NCI-H1417 (cell line): ENCODE measurements at places on chromosomes 11 and 22.
A peak's percentile ranks its signal among the peaks of the same experiment; 100 is the strongest.

GRCh38 chr11:112632866-112633505 is 328.2 kb upstream of the NCAM1 start:
- no peak for DNase-seq

GRCh38 chr11:18320617-18321016 is 1.3 kb downstream of the HPS5 start:
- DNase-seq = no peak

DNA sequence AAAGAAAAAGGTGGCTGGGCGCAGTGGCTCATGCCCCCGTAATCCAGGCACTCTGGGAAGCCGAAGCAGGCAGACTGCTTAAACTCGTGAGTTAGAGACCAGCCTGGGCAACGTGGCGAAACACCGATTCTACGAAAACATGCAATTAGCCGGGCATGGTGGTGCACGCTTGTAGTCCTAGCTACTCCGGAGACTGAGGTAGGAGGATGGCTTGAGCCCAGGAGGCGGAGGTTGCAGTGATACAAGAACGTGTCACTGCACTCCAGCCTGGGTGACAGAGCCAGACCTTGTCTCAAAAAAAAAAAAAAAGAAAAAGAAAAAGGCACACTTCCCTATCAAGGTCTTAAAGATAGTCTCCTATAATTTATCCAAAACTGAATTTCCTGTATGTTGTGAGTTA is 39.4 kb downstream of the DGCR2 start:
- DNase-seq = no peak

DNA sequence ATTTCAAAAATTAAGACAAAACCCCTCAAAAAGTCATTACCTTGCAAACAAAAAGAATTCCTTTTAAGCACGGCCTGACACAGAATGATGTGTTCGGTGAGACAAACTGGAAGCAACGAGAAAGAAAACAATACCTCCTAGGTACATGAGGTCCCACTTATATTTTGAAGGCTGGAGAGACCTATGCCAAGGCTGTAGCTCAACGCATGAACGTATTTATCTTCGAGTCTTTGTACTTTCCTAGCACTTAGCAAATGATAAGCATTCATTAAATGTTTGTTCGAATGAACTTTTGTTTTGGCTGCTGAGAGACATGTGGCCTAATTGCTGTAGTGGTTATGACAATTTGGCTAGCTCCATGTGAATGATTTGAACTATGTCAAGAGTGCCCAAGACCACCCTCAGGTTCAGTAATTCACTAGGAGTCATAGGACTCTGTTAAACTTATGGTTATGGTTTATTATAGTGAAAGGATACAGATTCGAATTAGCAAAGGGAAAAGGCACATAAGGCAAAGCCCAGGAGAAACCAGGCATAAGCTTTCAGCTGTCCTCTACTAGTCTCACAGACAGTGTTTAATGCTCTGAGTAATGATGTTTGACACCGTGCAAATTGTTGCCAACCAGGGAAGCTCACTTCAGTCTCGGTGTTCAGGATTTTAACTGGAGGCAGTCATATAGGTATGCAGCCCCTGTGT is 26.0 kb upstream of the HORMAD2 start:
- no peak for DNase-seq

DNA sequence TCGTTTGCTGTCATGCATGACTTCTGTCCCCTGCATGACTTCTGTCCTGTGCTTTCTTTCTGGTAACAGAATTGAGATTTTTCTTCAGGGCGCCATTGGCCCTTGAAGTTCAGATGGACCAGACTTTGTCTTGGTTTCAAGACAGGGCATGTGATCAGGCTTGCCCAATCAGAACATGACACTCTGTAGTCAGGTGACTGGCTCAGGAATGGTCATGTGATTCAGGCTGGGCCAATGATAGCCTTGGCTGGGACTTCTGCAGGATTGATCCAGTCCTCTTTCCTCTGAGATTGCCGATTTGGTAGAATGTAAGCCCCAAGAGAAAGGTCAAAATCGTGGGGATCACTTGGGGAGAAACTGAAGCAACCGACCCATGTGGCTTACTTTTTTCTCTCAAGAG is 90.5 kb upstream of the ALX4 start:
- no peak for DNase-seq

- DNase-seq = no peak
These were observed 53.0 kb downstream of the RELT start for GRCh38 chr11:73429121-73429750.

- no peak for DNase-seq
These were observed 33.4 kb downstream of the AP2A2 start for GRCh38 chr11:959027-959426.

DNA sequence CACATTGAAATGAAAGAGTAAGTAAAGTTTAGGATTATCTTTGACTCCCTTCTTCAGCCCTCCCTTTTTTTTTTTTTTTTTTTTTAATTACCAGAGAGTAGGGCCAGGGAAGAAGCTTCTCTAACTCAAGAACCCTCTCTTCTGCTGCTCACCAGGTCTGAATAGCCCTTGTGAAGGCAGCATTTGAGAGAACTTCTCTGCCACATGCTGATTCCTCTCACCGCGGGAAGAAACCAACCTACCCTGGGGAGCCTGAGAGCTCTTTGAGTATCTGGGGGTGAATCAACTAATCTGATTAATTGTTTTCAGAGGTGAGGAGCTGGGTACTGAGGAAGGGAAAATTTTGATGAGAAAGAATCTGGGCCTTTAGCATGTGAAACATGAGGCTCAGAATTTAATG is 434.5 kb upstream of the CCDC90B start:
- no peak for DNase-seq

DNA sequence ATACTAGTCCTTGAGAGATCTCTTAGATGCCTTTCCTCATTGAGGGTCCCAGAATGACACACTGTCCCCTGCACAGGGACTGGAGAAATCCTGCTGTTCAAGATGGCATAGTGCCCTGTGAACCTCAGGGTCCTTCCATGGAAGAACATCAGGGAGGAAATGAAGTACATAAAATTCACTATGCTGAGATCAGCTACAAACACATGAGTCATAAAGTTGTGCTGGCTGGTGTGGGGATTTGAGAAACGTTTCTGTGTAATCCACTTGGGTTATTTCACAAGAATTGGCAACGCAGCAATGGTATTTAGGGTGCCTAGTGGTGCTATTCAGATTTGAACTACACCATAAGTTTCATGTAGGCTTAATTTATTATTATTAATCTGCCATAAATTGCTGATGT is 174.4 kb downstream of the MAML2 start:
- DNase-seq = no peak

DNA sequence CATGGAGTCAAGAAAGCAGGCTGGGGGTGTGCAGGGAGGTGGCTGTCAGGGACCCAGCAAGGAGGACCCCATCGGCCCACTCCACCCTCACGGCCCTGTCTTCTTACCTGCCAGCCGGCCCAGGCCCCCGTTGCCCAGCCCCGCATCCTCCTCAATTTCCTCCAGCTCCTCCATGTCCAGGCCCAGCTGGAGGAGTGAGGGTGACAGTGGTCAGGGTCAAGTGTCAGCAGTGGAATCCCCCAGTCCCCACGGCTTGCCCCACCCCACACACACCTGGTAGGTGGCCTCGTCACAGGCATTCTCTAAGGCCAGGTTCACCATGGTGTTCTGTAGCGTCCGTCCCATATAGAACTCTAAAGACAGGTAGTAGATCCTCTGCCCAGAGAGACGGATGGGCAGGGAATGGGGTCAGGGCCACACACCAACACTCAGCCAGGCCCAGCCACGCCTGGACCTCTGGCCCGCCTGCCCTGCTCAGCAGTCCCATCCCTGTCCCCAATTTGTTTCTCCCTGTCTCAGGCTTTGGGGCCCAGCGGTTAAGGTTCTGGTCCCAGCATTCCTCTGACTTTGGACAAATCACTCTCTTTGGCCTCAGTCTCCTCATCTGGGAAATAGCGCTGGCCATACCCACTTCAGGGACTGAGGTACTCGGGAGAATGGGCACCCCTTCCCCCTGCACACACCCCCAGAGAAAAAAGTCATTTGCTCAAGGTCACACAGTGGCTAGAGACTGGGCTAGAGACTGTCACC is 1.3 kb downstream of the PYGM start:
- no peak for DNase-seq

DNA sequence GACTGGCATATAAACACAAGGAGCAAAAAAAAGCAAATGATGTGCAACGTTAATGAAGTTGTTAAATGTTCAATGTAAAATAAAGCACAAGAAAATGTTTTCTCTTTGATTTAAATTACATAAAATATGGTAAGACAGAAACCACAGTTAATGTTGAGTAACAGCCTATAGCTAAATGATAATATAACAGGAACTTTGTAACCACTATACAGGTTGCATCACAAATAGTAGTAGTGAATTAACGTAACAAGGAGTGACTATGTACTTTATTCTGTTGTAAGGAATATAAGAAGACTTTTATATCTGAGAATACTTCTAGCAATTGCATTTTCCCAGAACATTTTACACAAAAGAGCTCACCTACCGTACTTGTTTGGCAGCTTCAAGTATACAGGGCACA is 16.9 kb downstream of the SAAL1 start:
- no peak for DNase-seq

GRCh38 chr11:119850822-119851409 is 121.9 kb upstream of the NECTIN1 start:
- DNase-seq = no peak

GRCh38 chr11:117299351-117300282 is 8.5 kb downstream of the BACE1-AS start:
- no peak for DNase-seq

DNA sequence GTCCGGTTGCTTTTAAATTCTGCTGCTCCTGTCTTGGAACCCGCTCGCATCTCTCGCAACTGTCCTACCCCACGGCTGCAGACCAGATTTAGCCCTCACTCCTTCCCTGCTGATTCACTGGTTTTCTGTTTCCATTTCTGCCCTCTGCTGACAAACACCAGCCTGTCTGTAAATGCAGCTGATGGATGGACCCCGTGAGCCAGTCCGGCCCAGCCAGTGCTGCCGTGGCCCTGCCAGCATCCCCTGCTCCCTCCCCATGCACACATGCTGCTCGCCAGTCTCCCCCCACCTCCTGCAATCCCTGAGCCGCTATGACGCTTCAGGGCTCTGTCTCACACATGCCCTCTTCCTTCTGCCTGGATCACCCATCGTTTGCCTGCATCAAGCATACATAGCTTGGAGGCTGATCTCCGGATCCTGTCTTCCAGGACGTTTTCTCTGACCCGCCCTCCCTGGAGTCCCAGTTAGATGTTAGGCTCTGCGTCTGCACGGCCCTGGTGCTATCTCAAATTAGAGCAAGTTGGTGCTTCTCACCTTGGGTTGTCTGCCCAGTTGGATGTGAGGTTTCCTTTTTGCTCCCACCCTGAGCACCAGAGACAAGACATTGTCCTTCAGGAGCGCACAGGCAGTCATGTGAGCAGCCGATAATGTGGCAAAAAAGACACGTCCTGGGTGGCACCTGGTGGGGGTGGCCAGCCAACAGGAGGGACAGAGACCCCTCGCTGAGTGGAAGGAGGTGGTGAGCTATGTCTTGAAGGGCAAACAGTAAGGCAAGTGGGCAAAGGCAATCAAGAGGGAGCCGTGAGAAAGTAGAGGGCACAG is 4.3 kb upstream of the ACR start:
- DNase-seq = no peak

DNA sequence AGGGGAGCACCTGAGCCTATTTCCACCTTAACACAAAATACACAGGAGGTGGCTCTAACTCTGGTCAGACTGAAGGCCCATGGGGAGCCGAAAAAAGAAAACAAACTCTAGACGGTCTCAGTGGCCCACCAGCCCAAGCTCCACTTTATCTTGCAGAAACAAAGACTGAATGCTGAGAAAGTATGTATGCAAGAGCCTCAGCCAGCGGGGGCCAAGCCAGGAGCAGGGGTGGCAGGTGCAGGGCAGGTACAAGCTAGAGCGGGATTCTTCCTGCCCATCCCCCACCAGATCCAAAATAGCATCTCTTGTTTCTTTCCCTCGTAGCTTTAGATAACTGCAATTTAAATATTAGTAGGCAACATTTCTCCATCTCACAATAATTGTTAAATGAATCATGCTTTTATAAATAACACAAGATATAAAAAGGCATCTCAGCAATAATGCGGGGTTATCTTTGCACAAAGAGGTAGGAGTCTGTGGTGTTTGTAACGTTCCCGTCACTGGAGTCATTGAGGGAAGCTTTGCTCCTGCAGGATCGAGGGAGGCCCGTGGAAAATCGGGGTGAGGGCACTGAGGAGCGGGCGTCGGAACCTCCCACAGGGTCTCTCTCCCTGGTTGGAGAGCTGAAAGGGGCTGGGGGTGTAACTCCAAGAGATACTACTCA is 418.0 kb downstream of the SHANK2 start:
- peak; percentile 65 for DNase-seq

DNA sequence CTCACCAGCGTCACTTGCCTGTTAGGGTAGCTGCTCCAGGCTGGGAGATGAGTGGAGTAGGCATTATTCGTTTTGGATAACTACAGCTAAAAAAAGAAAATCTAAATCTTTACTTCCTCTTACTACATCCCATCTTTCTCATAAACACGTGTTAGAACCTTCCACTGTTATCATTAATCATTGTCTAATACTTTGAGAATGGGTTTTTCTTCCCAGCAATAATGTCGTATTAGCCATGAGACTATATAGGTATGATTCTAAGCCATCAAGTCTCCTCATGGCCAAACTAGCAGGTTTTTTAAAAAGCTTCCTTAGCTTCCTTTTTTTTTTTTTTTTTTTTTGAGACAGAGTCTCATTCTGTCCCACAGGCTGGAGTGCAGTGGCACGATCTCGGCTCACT is 3.9 kb upstream of the TEF start:
- no peak for DNase-seq

- no peak for DNase-seq
These were observed 313.7 kb downstream of the SWAP70 start for GRCh38 chr11:9977554-9977953.

DNA sequence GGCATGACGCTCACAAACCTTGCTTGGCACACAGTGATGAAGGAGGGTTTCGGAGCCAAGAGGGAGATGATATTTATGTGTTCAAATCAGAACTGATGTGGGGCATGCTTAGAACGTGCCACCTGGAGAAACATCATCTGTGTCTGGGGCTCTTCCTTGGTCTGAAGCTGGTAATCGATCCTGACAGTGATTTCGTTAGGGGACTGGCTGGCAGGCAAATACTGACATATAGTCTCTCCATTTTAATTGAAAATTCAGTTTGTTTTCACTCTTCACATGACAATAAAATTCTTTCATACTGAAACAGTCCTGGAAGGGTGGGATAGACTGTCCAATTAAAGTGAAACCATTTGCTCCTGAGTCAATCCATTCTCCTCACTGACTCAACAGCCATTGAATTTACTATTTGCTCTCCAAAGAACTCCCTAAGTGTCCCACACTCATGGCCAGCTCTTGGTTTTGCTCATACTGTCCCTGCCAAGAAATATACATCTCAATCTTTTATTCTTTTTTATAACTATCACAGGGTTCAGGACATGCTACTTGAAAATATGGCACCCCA is 134.8 kb downstream of the TRPC6 start:
- DNase-seq = no peak

- no peak for DNase-seq
These were observed 826.5 kb downstream of the KCNA4 start for GRCh38 chr11:29190313-29190712.

GRCh38 chr11:35318977-35319925 is 100.1 kb downstream of the SLC1A2 start:
- DNase-seq = no peak

- no peak for DNase-seq
These were observed 295.2 kb downstream of the GUCY1A2 start for GRCh38 chr11:106723071-106723470.

GRCh38 chr22:48494256-48494967 is 1333.3 kb downstream of the BRD1 start:
- DNase-seq = no peak
